CD4-positive, alpha-beta T cell treated with Interleukin-4 for 1 hour (primary cell): ENCODE measurements at places on chromosomes 11 and 22.

GRCh38 chr22:35802885-35803284, 85.2 kb downstream of the APOL5 start:
- DNase-seq = no peak

GRCh38 chr11:105861225-105861624, 160.8 kb downstream of the MSANTD4 start:
- DNase-seq = no peak

GRCh38 chr11:2447253-2447950, 2.6 kb downstream of the KCNQ1 start:
- DNase-seq = no peak

GRCh38 chr22:24830205-24830979, 24.4 kb downstream of the SGSM1 start:
- no peak for DNase-seq

DNA sequence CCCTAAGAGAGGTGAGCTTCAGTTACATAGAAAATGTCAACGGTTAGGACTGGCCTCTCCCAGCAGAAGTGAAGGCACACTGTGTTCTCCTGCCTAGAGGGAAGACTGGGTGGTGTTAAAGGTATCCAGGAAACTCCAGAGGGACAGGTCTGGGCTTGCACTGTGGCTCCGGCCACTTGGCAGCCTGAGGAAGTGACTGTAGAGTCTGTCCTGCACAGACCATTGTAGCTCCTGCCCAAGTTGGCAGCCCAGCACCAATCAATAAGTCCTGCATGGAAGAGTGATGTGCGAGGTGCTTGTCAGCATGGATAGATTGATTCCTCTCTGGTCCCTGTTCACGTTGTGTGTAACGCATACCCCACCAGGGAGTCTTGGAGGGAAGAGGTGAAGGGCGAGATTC, 284.8 kb downstream of the TENM4 start:
- DNase-seq = no peak

- no peak for DNase-seq
Observed at GRCh38 chr11:36899800-36900199, 301.8 kb upstream of the RAG2 start.

DNA sequence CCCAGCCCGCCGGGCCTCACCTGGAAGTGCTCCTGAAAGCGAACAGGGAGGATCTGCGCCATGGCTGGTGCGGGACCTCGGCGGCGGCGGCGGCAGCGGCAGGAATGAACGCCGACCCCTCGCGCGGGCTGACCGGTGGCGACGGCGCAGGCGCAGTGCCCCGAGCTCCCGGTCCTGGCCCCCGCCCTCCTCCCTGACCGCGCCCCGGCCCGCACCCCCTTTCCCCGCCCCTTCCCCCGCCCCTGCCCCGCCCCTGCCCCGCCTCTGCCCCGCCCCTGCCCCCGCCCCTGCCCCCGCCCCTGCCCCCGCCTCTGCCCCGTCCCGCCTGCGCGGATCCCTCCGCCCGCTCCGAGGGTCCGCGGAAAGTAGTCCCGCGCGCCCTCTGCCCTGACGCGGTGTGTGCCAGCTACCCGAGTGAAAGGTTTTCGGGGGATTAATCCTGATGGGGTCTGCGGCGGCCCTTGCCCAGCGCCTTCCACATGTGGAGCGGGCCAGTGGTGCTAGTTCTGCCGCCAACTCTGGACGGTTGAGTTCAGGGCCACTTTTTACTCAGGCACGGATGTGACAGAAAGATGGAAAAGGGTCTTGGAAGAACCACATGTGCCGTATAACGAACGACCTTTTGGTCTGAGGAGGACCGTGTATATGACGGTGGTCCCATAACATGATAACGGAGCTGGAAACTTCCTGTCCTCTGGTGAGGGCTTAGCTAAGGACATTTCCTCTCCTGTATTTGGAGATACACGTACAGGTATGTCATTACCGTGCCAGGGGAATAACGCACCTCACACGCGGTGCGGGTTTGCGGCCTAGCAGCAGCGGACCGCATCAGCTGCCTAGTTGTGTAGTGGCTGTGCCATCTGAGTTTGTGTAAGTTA, at the start of gene CLTCL1:
TSS of gene CLTCL1 (minus strand) at position 140 of the 878 bp plus-strand sequence. CDS start at position 62, 78 bp downstream.
- peak; percentile 66 for DNase-seq

- no peak for DNase-seq
Observed at GRCh38 chr11:75543806-75544205, 18.1 kb upstream of the GDPD5 start.

GRCh38 chr11:77236901-77237300, 64.6 kb downstream of the GDPD4 start:
- no peak for DNase-seq

DNA sequence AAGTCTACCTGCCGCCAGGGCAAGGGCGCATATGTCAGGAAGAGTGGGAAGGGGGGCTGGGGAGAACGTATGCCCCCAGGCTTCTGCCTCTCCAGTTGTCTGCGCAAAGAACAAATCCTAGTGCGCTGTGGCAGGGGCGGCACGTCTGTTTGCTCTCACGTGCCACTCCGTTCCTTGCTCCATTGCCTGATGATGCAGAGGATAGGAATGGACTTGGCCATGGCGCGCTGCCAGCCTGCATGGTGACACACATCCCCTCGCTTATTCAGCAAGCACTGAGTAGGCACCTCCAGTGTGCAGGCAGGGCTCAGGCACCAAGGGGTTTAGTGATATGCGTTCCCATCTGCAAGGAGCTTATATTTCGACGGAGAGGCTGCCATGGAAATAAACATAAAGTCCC, 45.4 kb upstream of the SLC22A12 start:
- DNase-seq = no peak

- no peak for DNase-seq
Observed at GRCh38 chr11:44611088-44611487, 45.6 kb downstream of the CD82 start.

GRCh38 chr22:28822930-28823551, 22.7 kb upstream of the XBP1 start:
- peak; percentile 31 for DNase-seq

DNA sequence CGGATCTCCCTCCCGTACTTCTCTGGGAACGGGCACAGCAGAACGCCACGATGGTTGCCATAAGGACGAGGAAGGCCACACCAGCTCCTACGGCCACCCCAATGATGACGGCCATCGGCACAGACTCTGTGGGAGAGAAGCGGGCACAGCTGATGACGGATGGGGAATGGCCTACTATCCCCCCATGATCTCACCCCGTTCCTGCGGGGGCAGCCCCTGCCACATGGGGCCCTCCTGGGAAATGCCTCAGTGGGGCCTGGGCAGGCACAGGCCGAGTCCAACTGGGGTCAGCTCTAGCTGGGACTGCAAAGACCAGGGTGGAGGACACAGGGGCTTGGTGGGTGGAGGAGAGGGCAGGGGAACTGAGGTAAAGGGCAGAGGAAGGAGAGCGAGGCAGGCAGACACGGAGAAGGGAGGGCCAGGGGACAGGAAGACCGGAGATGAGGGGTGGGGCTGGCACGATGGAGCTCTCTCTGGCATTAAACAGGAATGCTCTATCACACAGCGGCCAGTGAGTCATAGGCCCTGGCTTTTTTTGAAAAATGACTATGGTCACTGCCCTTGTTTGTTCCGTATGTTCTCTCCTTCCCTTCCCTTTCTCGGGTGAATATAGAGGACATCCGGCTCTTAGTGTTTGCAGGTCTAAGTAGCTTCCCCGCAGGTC, 76.0 kb downstream of the ST3GAL4 start:
- no peak for DNase-seq

DNA sequence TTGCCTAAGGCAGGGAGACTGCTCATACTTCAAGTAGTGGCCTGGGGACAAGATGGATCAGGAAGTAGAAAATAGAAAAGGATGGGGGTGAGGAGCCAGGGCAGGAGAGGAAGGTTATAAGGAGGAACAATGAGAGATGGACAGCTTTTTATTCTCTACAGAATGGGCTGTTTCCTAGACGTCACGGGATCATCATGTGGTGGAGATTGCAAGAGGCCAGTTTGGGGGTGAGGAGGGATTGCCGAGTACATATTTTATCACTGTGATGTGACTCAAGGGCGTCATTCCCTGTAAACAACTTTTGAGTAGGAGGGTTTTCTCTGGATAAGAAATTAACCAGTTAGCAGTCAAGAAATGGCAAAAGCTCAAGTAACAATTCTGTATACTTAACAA, 406.3 kb downstream of the ETS1 start:
- DNase-seq = no peak

DNA sequence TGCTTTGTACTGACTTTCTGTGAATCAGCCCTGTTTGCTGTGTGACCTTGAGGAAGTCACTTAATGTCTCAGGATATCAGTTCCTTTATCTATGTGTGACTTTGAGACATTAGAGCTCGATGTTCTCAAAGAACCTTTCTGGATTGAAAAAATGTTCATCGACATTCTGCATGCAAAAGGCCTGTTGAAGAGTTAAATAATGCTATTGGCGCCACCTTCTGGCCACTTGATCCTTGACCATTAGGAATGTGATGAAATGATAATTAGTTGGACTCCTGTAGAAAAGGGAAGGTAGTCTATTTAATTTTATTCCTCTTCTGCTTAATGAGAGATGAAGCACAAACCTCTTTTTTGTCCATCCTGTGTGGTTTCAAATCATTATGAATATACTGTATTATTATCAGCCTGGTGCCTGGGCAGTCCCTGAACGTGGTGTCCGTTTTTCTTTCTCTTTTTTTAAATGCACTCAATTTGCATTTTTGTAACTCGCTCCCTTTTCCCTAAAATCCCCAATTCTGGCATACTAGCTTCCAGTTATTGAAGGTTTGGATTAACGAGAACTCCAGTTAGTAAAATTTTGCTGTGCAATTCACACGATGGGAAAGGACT, 20.7 kb downstream of the ELF5 start:
- DNase-seq = peak; percentile 48

DNA sequence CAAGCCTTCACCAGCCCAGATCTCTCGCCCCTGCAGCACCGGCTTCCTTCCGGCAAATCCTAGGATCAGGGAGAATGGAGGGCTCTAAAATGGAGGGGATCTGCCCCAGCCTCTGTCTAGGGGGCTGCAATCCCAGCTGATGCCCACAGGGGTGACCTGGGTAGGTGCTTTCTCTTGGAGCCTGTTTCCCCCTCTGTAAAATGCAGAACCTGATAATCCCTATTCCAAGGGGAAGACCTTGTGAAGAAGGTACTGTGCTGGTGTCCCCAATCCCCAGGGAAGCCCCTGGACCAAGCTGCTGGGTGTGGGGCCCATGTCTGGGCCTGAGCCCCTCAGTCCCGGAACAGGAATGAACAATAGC, 2.8 kb downstream of the EMID1 start:
- no peak for DNase-seq

DNA sequence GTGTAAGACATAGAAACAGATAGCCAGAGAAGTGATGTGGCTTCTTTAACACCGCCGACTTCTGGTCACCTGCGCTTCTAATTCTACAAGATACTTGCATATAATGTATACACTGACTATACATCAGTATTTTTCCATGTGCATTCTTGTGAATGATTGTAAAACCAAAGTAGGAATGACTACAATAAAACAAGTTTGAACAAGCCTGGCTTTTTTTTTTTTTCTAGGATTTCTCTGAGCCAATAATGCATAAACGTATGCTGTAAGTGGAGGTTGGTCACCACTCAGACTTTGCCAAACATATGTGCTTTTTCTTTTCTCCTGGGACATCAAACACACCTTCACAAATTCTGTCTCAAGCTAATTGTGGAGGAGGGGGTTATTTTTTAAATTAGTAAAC, 237.8 kb upstream of the KIRREL3 start:
- no peak for DNase-seq

DNA sequence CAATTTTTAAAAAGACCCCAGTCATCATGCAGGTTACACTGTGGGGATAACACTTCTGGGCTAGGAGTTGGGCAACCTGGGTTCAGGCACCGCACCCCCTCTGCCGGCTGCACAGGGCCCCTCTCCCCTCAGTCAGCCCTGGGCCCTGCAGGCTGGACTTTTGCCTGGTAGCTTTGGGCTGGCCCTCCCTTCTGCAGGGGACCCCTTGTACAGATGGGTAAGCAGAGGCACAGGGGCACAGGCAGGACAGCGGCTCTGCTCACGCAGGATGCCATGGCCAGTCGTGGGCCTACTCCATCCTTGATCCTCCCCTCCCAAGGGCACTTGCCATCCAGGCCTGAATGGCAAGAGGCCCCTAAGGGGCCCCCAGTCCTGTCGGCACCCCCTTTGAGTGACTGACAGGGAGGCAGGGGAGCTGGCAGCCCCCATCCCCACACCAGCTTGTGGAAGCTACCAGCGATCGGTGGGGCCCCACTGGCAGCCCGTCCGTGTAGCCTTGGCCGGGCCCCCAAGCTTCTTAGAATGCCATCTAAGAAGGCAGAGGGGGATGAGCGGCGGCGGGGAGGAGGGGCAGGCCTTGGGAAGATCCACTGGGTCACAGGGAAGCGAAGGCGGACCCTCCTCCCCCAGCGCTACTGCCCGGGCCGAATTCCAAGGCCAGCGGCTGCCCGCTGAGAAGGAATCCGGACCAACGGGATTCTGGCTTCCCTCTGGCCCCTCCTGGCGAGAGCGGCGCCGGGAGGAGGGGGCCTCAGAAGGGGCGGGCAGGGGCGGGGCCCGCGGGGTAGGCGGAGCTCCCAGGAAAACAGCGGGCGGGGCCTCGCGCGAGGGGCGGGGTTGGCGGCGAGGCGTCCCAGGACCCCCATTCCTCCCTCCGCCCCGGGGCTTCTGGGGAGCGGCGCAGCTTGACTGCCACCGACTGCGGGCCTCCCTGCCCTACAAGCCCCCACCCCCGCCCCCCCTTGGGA, 6.8 kb upstream of the CHKA start:
- no peak for DNase-seq
